ENCODE measurements at places on chromosomes 13 and 19. TPM values are rescaled to one million over a fixed set of nuclear protein-coding genes. Genes with fewer than 3 reads are reported as not detected.
A peak's percentile ranks its signal among the peaks of the same experiment; 100 is the strongest.

Gene ICAM4
- total RNA-seq, result not detected

Gene DKKL1
- total RNA-seq, result 4.2 TPM

Gene ZNF837
- 12.6 TPM for total RNA-seq

Gene S1PR2
- total RNA-seq, result 5.8 TPM

Gene TGDS
- total RNA-seq, result 9.0 TPM

Gene ZNF135
- not detected for total RNA-seq

Gene ZNF90
- total RNA-seq, result not detected

DNA sequence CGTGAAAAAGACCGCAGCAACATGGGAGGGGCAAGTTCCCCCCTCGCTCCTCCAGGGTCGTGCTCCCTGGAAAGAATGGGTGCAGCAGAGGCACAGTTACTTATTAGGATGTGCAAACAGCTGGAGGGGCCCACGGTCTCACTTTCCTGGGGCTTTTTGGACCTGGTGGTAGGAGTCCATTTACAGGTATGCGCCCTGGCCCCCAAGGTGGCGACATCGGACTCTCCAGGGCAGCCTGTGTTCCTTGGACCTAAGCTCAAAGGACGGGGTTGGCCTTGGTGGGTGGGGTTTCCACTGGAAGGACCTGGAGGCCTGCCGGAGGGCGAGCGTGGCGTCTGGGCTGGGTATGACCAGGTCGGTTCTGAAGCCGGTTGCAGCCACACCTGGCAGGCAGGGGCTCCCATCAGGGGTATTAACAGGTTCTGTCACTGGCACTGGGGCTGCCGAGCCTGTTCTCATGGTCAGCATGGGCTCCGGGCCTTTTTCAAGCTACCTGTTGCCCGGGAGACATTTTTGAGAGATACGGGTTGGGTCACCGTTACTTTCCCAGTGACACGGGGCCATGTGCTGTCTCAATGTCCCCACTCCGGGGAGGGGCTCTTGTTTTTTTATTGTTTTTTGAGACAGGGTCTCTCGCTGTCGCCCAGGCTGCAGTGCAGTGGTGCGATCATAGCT is 5.9 kb downstream of the ZFR2 start:
- no peak for DNase-seq

DNA sequence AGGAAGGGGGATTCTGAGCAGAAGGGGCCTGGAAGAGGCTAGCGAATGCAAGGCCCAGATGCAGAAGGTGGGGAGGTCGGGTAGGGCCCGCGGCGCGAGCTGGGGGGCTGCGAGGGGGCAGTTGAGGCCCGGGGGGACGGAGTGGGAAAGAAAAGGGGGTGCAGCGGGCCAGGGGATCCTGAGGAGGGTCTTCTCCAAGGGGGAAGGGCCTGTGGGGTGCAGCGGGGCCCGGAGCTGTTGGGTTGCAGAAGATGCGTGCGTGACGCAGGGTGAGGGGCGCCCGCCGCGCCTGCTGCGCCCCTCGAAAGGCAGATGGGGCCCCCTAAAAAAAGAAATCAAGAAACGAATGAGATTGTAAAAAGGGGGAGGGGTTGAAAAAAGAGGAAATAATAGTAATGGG is 313 bp downstream of the ZNF541 start:
- no peak for DNase-seq

DNA sequence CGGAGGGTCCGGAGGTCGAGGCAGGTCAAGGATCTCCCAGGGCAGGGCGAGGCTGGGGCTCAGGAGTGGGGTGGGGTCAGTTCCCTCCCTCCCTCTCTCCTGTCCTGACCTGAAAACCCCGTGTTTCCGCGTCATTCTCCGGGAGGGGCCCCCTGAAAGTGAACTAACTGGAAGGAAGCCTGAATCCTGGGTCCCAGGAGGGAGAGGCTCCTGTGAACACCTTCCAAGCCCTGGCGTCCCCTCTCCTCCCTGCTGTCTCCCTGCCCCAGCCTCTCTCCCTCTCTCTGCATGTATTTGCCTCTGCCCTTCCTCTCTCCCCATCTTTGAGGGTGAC is 741 bp upstream of the CADM4 start:
- no peak for DNase-seq

GRCh38 chr13:80664950-80665349 is 324.0 kb upstream of the SPRY2 start:
- DNase-seq, result no peak

DNA sequence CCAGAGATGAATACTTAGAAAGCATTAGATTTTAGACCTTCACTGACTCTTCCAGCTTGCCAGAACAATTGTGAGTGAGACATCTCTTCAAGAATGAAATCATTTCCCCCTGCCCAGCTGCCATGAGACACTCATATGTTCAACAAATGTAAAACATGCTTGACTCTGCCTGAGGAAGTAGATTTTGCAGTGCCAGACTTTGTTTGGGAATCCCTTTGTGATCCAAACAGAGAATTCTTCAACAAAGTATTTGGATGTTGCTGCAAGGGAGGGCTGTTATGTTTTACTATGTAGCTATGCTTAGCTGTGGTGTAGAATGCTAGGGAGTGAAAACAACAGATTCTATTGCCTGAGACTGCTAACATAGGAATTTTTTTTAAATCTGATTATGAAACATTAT is 416.4 kb downstream of the DCT start:
- DNase-seq, result no peak

DNA sequence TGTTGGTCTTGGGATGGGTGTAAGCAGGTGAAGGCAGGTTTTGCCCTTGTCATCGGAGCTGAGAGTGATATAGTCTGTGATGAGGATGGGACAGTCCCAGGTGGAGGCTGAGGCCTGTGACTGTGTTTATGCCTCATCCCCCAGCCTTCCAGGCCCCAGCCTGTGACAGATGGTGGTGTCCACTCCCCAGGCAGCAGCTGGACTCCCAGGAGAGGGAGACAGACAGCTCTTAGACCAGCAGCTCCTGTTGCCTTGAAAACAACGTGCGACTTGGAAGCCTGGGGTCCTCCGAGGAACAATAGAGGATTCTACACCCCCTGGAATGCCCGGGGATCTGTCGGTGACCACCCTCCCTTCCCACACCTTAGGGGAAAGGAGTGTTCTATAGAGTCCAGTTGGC is 63.8 kb downstream of the CHST8 start:
- DNase-seq, result no peak

DNA sequence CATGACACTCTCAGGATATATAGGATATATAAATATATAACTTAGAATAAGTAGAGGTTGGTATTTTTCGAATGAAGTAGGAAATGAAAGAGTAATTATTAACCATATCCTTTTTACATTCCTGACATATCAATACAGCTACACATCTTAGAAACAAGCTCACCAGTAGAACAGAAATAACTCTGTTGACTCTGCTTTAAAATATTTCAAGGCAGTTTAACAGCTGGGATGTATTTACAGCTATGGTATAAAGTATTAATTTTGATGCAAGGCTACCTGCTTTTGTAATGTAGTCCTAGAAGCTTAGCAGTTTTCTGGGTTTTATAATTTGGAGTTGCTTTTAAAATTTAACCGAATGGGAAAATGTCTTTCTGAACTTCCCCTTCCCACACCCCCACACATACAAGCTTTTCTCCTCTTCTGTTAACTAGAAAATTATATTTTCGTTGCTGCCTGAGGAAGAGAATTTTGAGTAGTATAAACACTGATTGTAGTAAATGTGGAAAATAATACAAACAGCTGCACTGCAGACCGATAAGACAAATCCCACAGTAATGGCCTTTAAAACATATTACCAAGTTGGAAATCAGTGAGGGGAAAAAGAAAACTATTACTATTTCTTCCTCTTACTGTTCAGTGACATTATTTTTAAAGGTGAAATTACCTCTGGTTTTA is 147.7 kb downstream of the GGACT start:
- no peak for DNase-seq

GRCh38 chr13:50334944-50335343 is 319.7 kb downstream of the KCNRG start:
- no peak for DNase-seq

- DNase-seq, result peak; percentile 11
These were observed 36.8 kb upstream of the CYP2S1 start for GRCh38 chr19:41156207-41156606.

DNA sequence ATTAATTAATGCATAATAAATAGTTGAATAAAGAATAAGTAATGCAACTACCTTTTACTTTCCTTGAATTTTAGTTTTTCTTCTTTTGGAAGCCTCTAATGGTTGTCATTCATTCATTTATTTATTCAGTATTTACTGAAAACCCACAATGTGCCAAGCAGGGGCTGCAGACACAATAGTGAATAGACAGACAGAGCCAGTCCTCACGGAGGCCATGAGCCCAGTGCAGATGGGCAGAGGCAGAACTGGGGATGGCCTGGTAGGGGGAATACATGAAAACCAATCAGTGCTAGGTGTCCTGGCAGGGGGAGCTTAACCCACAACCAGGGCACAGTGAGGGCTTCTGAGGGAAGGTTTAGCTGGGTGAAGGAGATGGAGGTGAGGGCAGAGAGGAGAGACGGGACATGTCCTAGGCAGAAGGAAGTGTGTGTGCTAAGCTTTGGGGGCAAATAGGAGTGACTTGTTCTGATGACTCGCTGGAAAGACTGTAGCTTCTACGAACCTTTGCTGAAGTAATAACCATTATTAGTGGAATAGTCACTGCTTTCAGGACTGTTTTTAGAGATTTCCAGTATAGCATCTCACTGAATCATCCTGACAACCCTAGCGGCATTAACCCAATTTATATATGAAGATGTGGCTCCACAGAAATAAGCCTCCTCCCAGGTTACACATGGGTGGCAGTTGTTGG is 55.9 kb downstream of the ERCC5 start:
- peak; percentile 5 for DNase-seq

- no peak for DNase-seq
These were observed 300.1 kb downstream of the COG6 start for GRCh38 chr13:39955560-39955959.

DNA sequence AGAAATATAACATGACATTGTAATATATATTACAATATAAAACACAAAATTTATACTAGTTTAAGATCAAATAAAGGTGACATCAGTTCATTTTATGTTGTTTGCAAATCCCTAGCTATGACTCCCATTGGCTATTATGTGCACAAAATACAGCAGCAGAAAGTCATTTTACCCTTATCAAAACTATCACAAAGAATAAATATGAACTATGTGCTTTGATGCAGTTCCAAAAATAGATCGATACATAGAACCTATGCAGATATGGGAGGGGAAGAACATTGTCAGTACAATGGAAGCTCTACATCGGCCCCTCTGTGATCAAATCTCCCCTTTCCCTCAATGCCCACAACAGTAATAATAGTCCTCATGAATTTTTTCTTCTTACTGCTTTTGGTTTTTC is 1038.1 kb upstream of the PCDH20 start:
- DNase-seq, result no peak

DNA sequence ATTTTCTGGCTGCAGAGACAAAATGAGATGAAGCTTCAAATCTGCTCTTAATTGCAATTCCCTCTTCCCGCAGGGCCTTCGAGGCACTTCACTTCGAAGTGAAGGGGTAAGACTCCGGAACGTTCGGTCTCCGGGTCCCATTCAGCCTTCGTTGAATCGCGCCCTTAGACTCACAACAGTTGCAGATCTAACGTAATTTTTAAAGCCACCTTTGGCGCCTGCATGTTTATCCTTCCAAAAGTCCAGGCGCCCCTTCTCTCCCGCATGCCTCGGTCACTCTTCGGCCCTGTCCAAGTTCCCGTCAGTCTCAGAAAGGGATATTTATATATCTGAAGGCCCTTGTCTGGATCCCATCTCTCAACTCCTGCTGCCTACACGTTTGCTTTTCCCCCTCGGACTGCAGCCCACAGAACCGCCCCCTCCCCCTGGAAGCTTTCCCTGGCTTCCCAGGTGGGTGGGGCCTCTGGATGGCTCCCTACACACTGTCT is 915 bp upstream of the KCTD12 start:
- DNase-seq, result no peak

DNA sequence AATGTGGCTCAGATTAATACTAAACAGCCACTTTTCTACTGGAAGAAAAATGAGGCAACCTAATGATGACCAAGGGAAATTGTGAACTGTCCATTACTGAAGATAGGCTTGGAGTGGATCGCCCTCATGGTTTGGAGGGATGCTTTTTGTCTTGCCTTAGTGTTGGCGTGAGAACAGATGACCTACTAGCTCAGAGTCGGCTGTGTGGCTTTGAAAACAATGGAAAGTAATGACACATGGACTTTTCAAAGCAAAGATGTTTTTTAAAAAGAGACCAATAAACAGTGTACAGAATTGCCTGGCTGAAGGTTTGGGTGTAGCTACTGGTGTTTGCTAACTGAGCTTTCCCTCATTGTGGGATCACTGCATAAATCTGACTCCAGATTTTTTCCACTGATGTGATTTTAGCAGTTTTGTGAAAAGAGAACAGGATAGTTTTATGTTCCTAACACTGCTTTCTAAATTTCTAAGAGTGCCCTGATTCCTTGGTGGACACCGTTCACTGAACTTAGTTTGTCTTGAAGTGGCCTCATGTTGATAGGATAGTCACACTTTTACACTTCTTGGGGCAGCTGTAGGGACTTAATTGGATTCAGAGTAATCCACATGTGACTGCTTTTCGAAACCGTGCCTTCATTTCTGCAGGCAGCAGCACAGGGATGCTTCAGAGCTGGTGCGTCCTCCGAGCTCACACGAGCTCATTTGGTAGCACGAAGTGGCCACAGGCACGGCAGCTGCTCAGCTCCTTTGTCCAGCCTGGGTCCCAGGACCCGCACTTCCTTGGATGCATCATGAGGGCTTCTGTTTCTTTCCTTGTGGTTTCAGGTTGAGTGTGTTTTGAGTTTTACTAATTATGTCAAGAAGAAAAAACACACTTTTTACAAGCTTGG is 4.3 kb downstream of the CEBPG start:
- DNase-seq, result no peak

All from PC-3 (cell line).